ENCODE measurements at places on chromosomes 3 and 15. TPM values are rescaled to one million over a fixed set of nuclear protein-coding genes. Genes with fewer than 3 reads are reported as not detected.

The SEMA3G gene
- 10.2 TPM for total RNA-seq

The SIAH2 gene
- total RNA-seq, result 35.1 TPM

The PLCL2 gene
- 63.0 TPM for total RNA-seq

The ZNF501 gene
- 319 TPM for total RNA-seq

The MUC13 gene
- not detected for total RNA-seq

The GOLGA8T gene
- not detected for total RNA-seq

Data from uterus (tissue), 4 donors.